ENCODE measurements at places on chromosomes 6 and 20.

- DNase-seq = no peak
These were observed 375.7 kb upstream of the MARCKS start for GRCh38 chr6:113481458-113481857.

DNA sequence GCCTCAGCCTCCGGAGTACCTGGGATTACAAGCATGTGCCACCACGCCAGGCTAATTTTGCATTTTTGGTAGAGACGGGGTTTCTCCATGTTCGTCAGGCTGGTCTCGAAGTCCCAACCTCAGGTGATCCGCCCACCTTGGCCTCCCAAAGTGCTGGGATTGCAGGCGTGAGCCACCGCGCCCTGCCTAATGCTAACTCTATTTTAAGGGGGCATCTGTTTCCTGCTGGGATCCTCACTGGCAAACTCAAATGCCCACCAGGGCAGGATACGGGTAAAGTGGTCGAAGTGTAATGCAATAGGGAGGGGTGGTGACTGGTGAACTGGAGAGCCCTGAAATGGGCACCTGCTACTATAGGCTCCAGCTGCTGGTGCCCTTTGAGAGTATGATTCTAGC lies 131.9 kb upstream of the ZNF217 start:
- no peak for DNase-seq

GRCh38 chr6:127859956-127860355 lies 40.9 kb downstream of the THEMIS start:
- no peak for DNase-seq

DNA sequence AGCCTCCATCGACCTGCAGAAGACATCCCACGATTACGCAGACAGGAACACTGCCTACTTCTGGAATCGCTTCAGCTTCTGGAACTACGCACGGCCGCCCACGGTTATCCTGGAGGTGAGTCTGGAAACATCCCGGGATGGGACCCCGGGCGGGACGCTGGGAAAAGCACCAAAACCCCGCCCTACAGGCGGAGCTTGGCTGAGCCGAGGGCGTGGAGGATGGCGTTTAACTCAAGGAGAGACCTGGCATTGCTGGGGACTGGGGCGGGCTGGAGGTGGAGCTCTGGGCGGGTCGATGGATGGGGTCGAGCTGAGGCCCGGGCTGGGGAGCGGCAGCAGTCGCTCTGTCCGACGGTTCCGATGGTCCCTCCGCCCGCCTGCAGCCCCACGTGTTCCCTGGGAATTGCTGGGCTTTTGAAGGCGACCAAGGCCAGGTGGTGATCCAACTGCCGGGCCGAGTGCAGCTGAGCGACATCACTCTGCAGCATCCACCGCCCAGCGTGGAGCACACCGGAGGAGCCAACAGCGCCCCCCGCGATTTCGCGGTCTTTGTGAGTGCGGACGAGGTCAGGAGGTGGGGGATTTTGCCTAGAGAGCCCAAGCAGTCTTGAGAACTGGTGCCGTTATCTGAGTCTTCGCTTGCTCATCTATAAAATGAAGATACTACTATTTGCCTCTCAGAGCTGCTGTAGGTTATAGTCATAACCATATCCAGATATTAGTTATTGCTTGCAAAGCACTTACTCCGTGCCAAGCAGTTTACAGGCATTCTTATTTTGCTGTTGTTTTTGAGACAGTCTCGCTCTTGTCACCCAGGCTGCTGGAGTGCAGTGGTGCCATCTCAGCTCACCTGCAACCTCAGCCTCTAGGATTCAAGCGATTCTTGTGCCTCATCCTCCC lies 3.8 kb downstream of the SPAG4 start:
- DNase-seq = peak; percentile 46

DNA sequence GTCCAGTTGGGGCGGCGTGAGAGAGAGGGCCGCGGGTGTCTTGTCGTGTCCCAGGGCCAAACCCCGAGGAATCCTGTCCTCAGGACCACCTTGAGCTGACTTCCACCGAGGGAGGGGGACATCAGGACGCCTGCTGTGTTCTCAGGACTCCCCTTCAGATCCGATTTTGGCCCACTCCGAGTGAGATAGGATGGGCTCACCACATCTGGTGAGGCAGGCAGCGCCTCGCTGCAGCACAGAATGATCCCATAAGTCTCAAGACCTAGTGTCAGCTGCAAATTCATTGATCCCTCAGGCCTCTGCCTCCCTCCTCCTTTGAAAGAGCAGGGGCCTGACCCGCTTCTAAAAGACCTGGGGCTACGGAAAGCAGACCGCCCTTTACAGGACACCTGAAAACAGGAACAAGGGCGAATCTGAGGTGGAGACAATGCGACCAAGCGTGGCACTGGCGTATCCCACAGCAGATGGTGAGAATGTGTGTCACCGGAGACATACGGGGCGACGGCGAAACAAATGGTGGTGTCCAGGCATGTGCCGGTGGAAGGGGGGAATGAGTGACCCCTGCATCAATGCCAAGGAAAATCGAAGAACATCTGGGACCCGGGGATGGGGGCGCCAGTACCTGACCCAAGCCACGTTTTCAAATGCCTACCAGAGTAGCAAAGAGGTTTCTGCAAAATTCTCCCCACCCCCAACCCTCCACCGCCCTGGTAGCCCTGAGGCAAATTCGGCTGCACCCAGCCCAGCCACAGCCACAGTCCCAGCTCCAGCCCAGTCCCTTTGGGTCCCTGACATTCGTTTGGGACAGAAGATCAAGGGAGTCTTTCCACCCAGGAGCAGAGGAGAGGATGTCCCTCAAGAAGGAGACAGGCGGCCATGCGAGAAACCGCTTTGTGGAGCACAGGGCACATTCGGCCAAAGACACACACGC lies 162.1 kb upstream of the ZNF337 start:
- DNase-seq = no peak

- DNase-seq = no peak
These were observed 8.1 kb upstream of the DDR1 start for GRCh38 chr6:30876039-30876730.

DNA sequence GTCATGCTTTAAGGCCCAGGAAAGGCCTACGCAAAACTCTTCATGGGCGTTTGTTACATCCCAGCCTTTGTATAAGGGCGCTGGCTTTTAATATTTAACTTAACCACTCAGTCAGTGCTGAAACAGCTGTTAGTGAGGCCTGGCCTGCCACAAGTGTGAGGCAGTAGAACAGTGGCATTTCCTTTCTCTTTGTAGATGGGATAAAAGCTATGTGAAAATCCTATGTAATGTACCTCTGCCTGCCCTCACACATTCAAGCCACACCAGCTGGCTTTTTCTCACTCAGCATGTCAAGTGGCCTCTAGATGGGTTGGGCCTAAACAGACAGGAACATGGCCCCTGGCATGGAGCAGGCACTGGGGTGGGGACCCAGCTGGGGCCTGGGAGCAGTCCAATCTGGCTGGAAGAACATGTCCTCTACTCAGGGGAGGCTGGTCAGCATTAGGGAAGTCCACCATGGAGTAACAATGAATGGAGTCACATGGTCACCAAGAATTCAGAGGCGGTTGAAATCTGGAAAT lies 20.7 kb downstream of the CGA start:
- DNase-seq = no peak

DNA sequence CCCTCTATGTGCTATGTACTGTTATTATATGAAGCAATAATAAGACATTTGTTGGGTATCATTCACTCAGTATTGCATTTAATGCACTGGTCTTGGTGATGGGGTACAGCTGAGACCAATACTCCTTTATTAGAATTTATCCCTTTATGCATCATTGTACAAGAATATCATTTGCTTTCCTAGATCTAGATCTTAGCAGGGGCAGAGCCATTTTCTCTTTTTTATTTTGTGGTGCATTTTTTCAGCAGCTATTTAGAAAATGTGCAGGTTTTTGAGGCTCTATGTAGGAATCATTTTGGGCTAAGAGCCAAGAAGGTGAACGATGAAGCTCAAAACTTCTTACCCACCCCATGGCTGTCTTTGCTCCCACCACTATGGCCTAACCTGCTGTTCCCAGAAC lies 114.2 kb downstream of the OR2B2 start:
- no peak for DNase-seq

DNA sequence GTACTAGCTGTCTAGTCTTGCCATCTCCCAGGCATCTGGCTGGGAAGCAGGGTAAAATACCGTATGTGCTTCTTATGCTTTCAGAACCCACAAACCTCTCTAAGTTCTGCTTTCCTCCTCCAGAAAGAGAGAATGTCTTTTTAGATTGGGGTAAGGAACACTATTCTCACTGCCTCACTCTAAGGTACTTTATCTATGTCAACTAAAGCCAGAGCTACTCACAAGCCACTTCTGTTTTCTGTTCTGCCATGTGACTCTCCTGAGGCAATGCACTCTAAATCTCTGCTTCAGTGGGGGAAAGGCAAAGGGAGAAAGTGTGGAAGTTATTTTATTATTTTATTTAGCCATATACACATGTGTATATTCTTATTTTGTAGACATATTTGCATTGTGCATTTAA lies 15.6 kb downstream of the MEP1A start:
- DNase-seq = no peak

DNA sequence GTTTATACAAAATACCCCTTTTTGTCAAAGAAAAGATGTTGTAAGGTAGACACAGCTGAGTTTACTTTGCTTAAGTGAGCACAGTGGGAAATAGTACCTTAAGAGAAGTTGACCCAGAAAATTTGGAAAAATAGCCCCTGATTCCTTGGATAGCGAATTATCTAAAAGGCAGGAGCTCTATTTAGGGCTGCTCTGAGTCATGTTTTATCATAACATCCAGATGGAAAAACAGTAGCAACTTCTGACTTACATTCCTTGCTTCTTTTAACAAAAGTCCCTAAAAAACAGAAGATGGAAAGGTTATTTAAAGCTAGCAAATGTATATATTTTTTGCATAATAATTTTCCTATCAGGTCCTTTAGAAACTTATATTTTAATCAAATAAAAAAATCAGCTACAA lies 59.0 kb downstream of the THEMIS start:
- no peak for DNase-seq

DNA sequence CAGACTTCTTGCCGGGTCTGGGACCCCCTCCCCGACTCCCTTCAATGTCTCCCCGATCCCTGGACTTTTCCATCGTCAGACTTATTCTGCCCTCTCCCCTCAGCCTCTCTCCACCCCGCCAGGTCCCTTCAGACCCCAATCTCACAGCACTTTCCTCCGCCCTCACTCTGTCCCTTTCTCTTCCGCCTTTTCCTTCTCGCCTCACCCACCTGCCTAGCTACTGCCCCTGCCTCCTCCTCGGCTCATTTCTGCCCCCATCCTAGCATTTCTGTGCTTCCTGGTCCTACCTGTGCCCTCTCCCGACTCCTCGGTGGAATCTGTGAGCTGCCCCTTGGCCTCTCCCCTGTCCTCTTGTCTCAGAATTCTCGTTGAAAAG lies 616 bp downstream of the CHMP4B start:
- no peak for DNase-seq

DNA sequence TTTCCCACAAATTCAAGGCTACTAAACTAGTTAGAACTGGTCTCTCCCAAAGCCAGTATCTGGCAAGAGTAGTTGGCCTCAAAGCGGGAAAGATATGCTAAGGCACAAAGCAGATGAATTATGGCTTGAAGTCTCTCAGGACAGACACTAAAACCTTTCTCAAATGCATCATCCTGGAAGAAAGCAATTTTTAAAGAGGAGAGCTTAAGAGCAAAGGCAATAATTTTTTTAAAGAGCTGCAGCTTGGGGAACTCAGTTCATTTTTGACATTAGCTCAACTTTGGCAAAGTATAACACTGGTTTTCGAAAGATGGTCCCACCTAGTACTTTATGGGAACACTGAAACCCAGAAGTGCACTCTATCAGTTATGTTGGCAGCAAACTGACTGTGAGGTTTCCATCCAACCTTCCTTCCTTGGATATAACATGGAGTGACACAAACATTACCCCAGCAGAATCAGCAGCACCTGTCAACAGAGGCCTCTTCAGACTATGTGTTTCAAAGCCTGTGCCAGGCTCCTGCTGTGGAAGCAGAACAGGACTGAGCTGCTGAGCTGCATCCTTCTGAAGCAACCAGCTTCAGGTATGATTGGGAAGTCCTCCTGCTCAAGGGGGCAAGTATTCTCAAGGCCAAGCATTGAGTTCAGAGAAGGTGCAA lies 852.3 kb upstream of the HS3ST5 start:
- no peak for DNase-seq

- peak; percentile 7 for DNase-seq
These were observed 197.6 kb upstream of the SASH1 start for GRCh38 chr6:148144917-148145521.

GRCh38 chr20:35767683-35768481 lies 3.9 kb upstream of the PHF20 start:
- no peak for DNase-seq

DNA sequence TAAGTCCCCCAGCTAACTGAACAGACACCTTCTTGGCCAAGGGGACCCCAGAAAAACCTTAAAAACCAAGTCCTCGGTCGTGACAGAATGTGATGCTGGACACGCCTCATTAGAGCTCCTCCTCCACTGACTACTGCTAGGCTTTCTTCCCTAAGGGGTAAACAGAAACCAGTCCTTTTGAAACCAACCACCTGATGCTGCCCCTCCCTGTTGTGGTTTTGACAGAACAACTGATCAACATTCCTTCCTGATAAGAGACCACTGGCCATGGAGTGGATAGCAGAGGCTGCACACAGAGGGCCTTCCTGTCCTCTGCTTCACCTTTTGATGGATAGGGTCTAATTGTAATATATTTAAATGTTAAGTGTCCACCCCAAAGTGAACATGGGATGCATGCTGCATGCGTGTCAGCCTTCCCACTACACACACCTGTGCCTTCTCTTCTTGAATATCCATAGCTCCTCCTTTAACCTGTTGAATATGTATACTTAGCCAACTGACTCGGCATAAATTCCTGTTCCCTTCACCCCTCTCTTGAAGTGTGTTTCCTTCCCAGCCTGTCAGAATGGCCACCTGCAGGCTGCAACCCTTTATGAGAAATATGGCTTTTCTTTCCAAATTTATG lies 27.9 kb upstream of the SLC2A12 start:
- no peak for DNase-seq

- no peak for DNase-seq
These were observed 39.1 kb downstream of the NFATC2 start for GRCh38 chr20:51503376-51503775.

DNA sequence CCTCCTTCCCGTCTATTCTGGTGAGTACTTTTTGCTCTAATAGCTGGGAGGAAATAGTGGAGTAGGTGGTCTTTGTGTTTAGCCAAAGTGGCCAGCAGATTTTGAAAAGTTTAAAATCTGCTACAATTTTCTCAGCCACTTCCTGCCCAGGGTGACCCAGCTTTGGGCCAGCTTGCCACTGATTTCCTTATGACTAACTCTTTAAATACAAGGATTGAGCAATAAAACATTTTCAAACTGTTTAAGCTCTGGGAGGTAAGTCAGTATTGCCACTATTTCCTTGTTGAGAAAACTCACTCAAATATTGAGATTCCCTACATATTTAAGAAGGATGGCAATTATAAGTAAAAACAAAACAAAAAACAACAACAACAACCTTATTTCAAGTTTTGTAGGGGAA lies 54.5 kb downstream of the TRMT11 start:
- no peak for DNase-seq

- no peak for DNase-seq
These were observed 102.5 kb downstream of the MAP3K7 start for GRCh38 chr6:90484385-90484784.
